ENCODE measurements at places on chromosomes 3 and 15. TPM values are rescaled to one million over a fixed set of nuclear protein-coding genes. Genes with fewer than 3 reads are reported as not detected.

The ZNF620 gene
- 4.2 TPM for total RNA-seq

The RPL32 gene
- 1,204 TPM for total RNA-seq

GRCh38 chr15:73879426-73879825 lies 6.1 kb downstream of the TBC1D21 start:
- no peak for DNase-seq

- DNase-seq = no peak
Measured at GRCh38 chr15:100913961-100914360, 5.2 kb upstream of the LRRK1 start.

DNA sequence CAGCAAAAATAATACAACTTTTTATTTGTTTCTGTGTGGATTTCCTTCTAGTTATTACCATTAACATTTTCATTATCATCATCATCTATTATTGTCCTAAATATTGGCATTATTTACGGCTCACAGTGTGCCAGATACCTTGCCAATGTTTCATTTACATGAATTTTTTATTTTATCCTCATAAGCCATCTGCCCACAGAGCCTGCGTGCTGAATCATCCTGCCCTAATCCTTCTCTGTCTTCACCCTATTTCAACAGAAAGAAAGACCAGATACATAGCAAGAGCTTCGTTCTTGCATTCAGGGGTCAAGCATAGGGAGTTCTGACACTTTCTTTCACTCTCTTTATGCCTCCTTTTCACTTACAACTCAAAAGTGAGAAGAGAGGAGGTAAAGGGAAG lies 82.0 kb downstream of the KCNMB2 start:
- DNase-seq = no peak

GRCh38 chr3:134299185-134299887 lies 48.7 kb upstream of the RYK start:
- DNase-seq = no peak

GRCh38 chr15:78727561-78727960 lies 83.7 kb downstream of the ADAMTS7 start:
- DNase-seq = no peak

All from gastrocnemius medialis (tissue), 4 donors.